Amygdala (tissue), 56 donors: ENCODE measurements at places on chromosomes 5 and 9.

- no peak for DNase-seq
These were observed 21.9 kb upstream of the NSMF start for GRCh38 chr9:137480686-137481683.

DNA sequence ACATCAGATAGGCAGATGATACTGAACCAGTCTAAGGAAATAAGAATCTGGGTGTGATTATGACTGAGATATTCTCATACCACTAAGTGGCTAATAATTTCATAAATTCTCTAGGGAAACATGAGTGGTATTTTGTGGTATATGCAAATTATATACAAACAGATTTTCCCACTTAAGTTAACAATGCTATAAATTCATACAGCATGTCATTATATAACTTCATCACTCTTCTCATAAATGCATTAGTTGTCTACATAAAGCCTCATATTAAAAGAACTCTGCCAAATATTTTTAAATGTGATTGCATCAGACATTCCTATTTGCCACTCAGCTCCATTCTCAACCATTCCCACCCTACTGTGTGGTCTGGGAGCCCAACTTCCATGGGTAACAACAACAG, 226.5 kb downstream of the TLE1 start:
- no peak for DNase-seq

DNA sequence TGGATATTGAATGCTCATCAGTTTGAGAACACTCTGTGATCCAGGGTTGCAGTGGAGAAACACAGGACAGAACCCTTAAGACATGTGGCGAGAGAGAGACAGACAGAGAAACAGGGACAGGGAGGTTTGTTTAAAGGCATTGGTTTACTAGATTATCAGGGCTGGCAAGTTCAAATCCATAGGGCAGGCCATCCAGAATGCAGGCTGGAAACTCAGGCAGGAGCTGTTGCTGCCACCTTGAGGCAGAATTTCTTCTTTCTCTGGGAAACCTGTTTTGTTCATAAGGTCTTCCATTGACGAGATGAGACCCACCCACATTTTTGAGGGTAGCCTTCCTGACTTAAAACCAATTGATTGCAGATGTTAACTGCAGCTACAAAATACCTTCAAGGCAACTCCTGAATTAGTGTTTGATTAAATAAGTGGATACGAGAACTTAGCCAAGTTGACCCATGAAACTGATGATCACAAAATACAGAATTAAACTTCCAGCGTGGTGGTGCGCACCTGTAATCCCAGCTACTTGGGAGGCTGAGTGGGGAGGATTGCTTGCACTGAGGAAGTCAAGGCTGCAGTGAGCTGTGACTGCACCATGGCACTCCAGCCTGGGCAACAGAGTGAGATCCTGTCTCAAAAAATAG, 55.9 kb downstream of the NSUN2 start:
- no peak for DNase-seq

- DNase-seq: no peak
These were observed 13.2 kb upstream of the FAM120AOS start for GRCh38 chr9:93466416-93467061.

GRCh38 chr5:122586351-122586750, 188.5 kb upstream of the SNX2 start:
- DNase-seq: no peak

- DNase-seq: no peak
These were observed 3.9 kb downstream of the FAM13B start for GRCh38 chr5:138028971-138029365.
